ENCODE measurements at places on chromosomes 4 and X.

DNA sequence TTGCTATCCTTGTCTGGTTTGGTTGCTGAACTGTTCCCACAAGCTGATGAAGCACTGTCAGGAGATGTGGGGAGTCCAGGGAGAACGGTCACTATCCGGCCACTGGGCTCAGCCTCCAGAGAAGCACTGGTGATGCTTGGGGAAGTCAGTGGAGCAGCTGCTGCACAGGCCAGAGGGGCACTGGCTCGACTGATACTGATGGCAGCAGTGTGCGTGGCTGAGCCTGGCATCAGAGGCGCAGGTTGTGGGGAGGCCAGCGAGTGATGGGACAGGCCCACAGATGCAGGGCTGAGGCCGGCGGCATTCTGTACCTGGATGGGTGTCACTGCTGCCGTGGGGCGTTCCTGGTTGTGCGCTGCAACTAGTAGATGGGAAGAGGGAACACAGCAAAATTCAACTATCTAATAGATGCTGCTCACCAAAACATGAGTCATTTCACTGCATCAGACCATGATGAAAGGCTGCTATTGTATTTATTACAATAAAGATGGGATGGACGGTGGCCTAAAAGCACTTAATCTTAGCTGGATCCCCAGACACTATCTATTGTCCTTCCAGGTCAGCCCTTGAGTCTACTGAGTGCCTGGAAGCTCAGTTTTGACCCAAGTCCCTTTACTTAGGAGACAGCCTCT lies 106.3 kb upstream of the CBR4 start:
- no peak for DNase-seq

DNA sequence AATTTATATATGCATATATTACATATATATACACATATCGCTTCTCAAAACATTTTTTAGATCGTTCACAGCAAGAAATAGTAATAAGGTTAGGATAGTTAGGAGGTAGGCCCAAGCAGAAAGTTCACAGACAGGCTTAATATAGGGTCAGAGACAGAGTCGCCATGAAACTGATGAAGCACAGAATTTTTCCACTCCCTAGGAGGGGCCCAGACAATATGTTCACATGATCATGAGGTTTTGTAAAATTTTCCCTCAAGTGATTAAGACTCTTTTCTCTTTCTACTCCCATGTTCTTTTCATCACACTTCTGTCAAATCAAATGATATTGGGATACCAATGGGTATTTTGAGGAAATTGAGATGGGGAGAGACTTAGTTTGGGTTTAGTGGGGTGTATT lies 5.2 kb upstream of the ENAM start:
- no peak for DNase-seq

DNA sequence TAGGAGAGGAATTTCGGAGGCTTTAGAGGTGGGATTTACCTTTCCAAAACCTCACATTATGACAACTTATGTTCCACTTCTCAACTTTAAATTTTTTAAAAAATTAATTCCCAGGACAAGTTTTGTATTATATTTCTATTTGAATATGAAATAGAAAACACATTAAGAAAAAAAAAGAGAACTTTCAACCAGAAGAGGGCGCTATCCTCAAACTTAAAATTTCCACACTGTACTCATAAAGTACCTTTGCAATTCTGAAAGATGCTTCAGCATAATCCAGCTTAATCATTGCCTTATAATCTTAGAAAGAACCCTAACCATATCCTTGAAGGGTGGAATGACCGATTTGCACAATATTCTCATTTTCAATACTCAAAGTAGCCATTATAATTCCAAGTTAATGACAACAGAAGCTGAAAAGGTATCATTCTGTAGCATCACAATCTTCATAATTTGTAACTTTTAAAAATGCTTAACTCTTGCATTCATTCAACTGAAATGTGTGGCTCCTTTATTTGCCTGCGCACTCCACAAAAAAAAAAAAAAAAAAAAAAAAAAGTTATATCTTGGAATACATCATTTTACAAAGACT lies 158.0 kb downstream of the KCNIP4 start:
- DNase-seq: no peak

DNA sequence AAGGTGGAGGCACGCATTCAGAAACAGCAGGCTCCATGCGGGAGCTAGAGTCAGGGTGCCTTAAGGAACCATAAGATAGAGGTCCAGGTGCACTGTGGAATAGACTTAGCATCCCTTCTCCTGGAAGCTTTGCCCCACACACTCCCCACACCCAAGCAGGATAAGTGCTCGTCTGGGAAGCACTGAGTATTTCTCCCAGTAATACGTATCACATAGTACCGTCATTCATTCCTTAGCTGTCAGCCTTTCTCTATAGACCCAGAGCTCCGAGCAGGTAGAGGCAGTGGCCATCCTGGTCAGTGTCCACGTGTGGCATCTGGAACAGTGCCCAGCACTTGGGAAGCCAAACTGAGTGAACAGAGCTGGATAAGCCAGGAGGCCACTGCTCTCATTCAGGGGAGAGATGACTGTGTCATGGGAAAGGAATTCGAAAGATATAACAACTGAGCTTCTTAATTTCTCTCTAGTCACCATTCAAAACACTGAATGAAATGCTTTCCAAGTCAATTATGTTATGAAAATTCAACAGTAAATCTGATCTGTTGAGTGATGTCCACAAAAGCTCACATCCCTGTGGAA lies 9.9 kb downstream of the APBB2 start:
- DNase-seq: no peak

GRCh38 chrX:149819371-149819770 lies 37.6 kb downstream of the MAGEA9 start:
- DNase-seq: no peak

GRCh38 chrX:150842198-150842685 lies 56.2 kb downstream of the CD99L2 start:
- DNase-seq: no peak

- DNase-seq: no peak
These were observed 91.9 kb downstream of the FAM53A start for GRCh38 chr4:1592068-1592708.

DNA sequence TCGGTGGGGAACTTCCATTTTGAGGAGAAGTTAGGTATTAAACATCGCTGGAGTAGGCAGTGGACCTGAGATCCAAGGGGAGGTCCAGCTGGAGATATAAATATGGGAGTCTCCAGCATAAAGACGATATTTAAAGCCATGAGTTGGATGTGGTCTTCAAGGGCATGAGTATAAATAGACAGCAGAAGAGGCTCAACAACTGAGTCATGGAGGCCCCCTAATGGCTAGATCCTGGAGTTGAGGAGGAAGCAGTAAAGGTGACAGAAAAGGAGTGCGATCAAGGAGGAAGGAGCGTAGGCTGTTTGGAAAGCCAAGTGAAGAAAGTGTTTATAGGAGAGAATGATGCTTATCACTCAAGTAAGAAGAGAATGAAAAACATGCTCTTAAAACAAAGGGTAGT lies 18.1 kb upstream of the APBB2 start:
- DNase-seq: no peak

- no peak for DNase-seq
These were observed 88.4 kb downstream of the AFF2 start for GRCh38 chrX:148588649-148589310.

DNA sequence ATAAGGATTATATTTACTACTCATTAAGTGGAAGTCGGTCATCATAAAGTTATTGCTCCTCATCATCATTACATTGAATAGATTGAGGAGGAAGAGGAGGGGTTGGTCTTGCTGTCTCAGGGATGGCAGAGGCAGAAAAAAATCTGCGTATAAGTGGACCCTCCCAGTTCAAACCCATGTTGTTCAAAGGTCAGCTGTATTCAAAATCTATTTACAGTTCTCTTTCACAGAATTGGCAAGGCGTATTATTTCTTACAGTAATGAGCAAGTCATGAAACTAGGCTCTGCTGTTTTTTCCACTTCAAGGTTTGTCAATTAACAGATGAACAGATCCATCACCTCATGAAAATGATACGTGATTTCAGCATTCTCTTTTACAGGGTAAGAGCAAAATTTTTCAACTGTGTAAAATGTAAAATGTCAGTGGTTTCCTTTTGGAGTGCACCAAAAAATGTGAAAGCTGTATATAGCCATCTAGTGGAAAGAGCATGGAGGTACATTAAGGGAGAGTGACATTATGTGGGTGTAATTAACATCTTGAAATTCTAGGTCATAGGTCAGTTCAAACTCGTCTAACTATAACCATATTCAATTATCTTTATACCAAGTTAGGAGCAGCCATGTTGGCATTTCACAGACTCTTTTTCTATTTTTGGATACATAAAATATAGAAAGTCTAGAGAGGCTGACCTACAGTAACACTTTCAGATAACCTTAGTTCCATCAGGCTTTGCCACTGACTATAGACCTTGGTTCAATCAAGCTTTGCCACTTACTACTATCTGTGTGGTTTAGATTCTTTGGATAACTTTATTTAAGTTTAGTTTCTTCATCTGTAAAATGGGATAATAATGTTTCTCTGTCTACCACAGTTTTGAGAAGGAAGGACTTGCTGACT lies 30.1 kb downstream of the NEIL3 start:
- no peak for DNase-seq

DNA sequence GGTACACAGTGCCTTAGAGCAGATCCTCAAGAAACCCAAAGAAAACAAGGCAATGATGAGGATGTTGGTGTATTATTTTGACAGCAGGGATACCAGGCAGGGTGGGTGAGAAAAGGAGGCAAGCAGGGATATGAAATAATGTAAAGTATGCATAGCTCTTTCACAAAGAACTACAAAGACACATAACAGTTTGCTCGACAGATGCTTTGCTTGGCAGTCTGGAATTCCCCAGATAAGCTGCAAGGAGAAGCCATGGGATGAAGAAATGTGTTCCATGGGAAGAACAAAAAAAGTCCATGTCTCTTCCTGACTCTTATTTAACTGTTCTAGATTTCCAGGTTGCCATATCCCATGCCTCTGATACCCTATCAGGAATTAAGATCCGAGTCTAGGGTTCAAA lies 75.4 kb downstream of the FAM13A start:
- DNase-seq: no peak

DNA sequence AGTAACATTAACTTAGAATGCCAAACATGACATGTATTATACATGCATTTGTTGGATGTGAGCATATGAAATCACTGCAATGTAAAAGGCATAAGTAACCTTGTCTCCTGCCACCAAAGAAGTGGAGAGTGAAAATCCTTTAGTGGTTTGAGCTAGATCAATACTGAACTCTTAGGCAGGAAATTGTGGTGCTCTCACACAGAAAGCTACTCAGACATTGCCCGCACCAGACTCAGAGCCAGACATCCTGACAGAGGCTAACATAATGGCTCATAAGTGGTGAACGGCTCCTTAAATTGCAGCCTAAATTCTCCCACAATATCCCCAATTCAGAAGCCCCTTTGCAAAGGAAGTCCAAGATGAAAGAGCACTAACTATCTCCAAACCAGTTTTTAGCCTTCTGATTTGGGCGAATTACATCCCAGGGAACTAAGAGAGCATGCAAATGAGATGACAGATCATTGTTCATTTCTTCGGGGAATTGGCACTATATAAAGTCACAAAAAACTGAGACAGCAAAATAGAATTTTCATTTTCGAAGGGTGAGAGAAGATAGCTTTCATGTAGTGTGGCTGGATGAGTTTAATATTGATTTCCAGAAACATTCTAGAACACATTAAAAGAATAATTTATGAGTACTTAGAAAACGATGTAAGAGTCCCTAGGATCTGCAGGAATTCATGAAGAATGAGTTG lies 233.6 kb upstream of the RPS6KA3 start:
- no peak for DNase-seq
